Renal cortical epithelial cell (primary cell): ENCODE measurements at places on chromosomes 6 and 20. TPM values are rescaled to one million over a fixed set of nuclear protein-coding genes. Genes with fewer than 3 reads are reported as not detected.

Gene FRMD1
- total RNA-seq = 0.05 TPM in 1 of 2 replicates, not detected in the other

Gene LTA
- not detected in 2 replicates for total RNA-seq

Gene ARMH2
- total RNA-seq = not detected in 2 replicates

Gene FAM83B
- total RNA-seq = 13.5 and 17.2 TPM in 2 replicates

Gene RAD21L1
- total RNA-seq = 0.35 TPM in 1 of 2 replicates, not detected in the other

Gene PRR18
- not detected in 2 replicates for total RNA-seq

Gene BIRC7
- 0.15 TPM in 1 of 2 replicates, not detected in the other for total RNA-seq

Gene TRDN
- not detected in 2 replicates for total RNA-seq

Gene HEY2
- not detected in 2 replicates for total RNA-seq

Gene HDGFL1
- total RNA-seq = not detected in 2 replicates

Gene C4A
- total RNA-seq = 1.6 and 42.4 TPM in 2 replicates

Gene CCN5
- 0.10 TPM in 1 of 2 replicates, not detected in the other for total RNA-seq

Gene MICAL1
- 37.9 and 41.2 TPM in 2 replicates for total RNA-seq

Gene VIP
- total RNA-seq = not detected in 2 replicates

Gene CASS4
- 0.20 TPM in 1 of 2 replicates, not detected in the other for total RNA-seq

Gene ANKEF1
- 5.2 and 11.5 TPM in 2 replicates for total RNA-seq

Gene BRD2
- 47.8 and 107 TPM in 2 replicates for total RNA-seq

Gene CBLN4
- not detected in 2 replicates for total RNA-seq

Gene HSPA12B
- 0.17 TPM in 1 of 2 replicates, not detected in the other for total RNA-seq

Gene CST7
- not detected in 2 replicates for total RNA-seq

Gene SYCP2L
- total RNA-seq = 0.35 and 0.52 TPM in 2 replicates

Gene SLC16A10
- total RNA-seq = 1.1 and 2.3 TPM in 2 replicates

Gene MEI4
- 0.17 and 1.2 TPM in 2 replicates for total RNA-seq

Gene SDCBP2
- total RNA-seq = 1.8 and 14.1 TPM in 2 replicates

Gene PDYN
- not detected in 2 replicates for total RNA-seq

Gene HSPA1A
- total RNA-seq = 178 and 296 TPM in 2 replicates

Gene SLC35A1
- 15.8 and 27.7 TPM in 2 replicates for total RNA-seq

Gene ANGPT4
- total RNA-seq = not detected in 2 replicates

Gene WFDC5
- not detected in 2 replicates for total RNA-seq

Gene CRYBG1
- 13.9 and 16.3 TPM in 2 replicates for total RNA-seq

Gene FLRT3
- 5.2 and 16.0 TPM in 2 replicates for total RNA-seq

Gene RSPH4A
- total RNA-seq = 1.5 TPM in 1 of 2 replicates, not detected in the other

Gene OR2B6
- not detected in 2 replicates for total RNA-seq

Gene ARHGAP40
- total RNA-seq = 9.2 and 9.5 TPM in 2 replicates

Gene OPN5
- under 0.01 TPM in 1 of 2 replicates, not detected in the other for total RNA-seq

Gene HLA-A
- total RNA-seq = 611 and 802 TPM in 2 replicates

Gene SUMO4
- total RNA-seq = 3.2 TPM in 1 of 2 replicates, not detected in the other
